ENCODE measurements at places on chromosomes 13 and 19. TPM values are rescaled to one million over a fixed set of nuclear protein-coding genes. Genes with fewer than 3 reads are reported as not detected.
A peak's percentile ranks its signal among the peaks of the same experiment; 100 is the strongest.

DNA sequence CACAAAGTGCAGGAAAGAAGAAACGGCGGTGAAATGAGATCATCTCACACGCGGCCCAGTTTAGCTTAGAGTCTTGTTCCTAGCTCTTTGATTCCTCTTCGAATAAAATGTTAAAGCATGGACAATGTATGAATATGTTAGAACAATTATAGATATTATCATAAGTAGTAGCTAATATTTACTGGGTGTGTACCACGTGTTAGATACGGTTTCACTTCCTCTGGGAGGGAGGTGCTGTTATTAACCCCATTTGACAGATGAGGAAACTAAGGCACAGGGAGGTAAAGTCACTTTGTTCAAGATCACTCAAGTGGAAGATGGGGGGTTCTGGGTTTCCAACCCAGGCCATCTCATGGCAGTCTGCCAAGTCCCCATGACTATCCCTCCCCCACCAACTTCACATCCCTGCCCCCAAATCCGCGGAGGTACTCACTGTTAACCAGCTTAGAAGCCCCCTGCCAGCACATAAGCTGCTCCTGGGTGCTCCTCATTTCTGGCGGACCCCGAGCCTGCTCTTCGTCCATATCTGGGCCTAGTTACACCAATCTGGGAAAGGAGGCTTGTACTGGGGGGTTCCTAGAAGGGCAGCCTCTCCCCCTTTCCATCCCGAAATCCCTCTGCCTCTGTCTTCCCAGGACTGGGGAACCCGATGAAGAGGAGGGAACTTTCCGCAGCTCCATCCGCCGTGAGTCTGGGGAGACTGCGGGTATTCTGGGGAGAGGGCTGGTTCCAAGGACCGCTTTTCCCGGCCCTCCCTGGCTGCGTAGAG lies 1.0 kb upstream of the FXYD7 start:
- no peak for DNase-seq

DNA sequence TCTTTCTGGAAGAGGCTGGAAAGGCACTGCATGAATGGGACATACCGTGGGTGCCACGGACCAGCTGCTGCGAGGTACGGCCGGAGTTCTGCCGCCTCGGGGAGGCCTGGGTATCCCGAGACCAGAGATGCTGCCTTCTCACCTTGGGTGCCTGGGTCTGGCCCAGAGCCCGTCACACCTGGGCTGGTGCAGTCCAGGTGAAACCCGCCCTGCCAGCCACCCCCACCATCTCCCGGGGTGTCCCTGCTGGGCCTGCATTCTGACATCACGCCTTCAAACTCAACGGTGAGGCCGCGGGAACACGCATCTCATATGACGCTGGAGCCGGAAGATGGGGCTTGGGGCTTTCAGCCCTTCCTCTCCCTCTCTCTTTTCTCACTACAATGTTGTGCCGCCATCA lies 98.0 kb downstream of the GADD45B start:
- no peak for DNase-seq

DNA sequence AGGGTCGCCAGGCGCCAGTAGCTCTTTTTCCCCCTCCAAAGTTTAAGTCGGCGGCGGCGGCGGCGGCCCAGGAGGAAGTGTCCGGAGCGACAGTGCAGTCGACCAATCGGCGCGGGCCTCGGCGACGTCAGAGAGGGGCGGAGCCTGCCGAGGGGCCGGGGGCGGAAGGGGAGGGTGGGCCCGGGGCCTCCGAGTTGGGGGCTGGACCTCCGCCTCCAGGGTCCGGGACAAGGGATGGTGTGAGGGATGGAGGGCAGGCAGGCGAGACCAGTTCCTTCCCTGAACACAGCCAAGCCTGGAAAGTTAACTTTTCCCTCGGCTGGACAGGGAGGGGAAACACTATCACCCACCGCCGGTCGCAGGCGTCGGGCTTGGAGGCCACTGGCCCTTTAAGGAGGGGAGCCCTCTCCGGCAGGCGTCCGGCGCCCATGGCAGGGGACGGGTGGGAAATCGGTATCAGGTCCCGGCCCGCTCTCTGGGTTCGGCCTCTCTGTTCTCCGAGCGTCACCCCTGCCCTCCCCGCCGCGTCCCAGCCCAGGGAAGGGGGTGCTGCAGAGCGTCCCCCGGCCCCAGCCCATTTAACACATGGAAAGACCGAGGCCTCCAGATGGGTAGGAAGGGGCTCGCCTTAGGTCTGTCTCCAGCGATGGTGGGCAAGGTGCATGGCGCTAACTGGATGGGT lies at the start of gene PRKD2:
Gene PRKD2, minus strand, starts transcription at position 81 of the 682 bp plus-strand sequence. CDS start 744 bp downstream, outside the sequence.
- DNase-seq, result peak; percentile 76

DNA sequence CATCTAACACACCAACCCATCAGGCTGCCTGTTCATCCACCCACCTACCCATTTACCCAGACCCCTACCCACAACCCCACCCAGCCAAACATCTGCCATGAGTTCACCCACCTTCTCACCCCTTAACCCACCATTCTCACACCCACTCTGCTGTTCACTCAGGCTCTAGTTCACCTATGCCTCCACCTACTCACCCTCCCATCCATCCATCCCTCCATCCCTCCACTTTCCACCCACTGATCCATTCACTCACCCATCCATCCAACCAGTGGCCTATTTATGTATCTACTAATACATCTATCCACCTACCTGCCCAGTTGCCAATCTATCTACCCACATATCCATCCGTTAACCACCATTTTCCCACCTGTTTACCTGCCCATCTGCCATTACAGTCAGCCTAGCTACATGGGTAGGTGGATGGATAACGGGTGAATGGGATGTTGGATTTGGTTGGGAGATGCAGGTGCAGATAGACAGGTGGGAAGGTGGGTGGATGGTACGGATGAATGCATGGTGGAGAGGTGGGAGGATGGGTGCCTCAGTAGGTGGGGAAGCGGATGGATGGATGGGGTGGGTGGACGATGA lies 5.3 kb downstream of the MYBPC2 start:
- no peak for DNase-seq

DNA sequence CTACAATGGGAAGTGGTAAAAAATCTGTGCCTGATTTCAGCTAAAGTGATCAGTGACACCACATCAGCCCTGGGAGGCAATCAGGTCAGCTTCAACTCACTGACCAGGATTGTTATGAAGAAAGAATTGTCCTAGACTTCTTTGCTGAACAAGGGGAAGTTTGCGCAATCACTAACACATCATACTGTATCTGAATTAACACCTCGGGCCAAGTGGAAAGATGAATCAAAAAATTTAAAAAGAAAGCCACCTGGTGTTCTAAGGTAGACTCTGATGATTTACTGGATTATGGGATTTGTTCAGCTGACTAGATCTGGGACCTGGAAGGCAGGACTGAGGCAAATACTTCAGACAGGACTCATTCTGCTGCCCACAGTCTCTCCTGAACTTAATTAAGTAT lies 161.8 kb downstream of the DIAPH3 start:
- DNase-seq, result no peak

GRCh38 chr13:98827449-98827848 lies 75.0 kb upstream of the SLC15A1 start:
- no peak for DNase-seq

GRCh38 chr13:30810801-30811200 lies 75.5 kb downstream of the ALOX5AP start:
- DNase-seq, result no peak

- no peak for DNase-seq
These were observed 2.7 kb downstream of the GPR4 start for GRCh38 chr19:45599286-45599685.

DNA sequence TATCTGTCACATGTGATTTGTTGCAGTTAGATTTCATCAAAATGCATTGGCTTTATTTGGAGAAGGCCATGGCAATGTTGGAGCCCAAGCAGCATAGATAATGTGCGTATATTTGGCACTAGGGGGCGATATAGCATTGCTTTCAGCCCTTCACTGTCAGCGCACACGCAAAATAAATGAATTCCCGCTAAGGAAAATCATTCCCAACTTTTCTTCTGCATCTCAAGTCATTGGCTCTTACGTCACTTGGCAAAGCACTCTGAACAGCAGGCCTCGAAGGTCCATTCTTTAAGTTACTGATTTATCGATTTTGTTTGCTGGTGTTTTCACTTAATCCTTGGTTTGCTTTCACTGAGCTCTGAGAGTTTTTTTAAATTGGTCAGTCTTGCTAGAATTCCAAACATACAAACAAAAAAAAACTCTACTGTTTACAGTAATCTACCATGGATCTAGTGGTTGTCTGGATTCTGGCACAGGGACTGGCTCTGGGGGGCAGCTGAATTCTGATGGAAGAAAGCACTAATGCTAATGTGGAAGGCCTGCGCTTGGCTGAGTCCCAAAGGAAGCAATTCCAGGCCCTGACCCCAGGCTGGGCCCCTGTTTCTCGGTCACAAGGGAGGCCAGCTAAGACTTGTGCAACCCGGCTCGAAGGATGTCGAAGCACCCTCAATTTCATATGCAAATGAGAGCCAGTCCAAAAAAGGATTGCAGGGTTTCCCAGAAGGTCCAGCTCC lies 97.7 kb upstream of the IPO5 start:
- DNase-seq, result no peak

GRCh38 chr19:18282788-18283141 lies 1.3 kb upstream of the JUND start:
- DNase-seq, result no peak

DNA sequence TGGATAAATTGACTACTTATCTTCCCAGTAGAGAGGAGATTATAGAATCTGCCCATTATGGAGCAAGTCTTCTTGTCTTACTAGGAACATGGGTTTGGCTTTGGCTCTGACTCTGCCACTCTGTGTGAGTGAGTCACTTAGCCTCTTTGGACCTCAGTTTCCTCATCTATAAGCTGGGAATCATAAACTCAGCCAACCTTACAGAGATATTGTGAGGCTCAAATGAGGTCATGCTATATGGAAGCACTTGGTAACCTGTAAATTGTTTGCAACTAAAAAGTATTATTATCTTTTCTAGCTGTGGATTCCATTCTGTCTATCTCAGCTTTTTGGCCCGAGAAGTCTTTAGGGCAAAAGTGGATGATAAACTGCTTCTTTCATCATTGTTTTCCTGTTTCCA lies 186.8 kb upstream of the TSC22D1 start:
- DNase-seq, result no peak

- DNase-seq, result no peak
These were observed 29.1 kb upstream of the HOMER3 start for GRCh38 chr19:18969931-18970659.

- no peak for DNase-seq
These were observed 13.0 kb downstream of the YIPF2 start for GRCh38 chr19:10915130-10916091.

DNA sequence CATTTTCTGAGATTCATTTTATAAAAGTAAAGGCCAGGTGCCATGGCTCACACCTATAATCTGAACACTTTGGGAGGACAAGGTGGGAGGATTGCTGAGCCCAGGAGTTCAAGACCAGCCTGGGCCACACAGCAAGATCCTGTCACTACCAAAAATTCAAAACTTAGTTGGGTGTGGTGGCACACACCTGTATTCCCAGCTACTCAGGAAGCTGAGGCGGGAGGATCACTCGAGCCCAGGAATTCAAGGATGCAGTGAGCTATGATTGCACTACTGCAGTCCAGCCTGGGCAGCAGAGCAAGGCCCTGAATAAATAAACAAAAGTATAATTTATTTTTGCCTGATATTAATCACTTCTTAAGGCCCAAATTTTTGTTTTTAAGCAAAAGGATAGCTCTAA lies 40.5 kb downstream of the DHRS12 start:
- no peak for DNase-seq

DNA sequence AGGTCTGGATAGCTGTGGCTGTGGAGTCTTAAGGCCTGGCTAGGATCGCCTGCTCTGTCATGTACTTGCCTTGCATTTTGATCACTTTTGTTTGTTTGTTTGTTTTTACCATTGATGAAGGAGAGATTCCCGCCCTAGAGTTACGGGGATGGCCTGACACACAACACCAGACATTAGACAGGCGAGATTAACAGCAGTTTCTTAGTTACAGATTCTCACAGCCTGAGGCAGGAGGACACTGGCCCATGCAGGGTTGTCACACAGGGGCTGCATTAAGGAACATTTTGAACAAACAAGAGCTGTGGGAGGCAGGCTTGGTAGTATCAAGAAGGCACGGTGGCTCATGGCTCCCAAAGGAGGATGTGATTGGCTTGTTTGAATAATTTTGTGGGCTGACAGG lies 291.8 kb downstream of the HS6ST3 start:
- no peak for DNase-seq

GRCh38 chr19:1748115-1748872 lies 5.0 kb upstream of the ONECUT3 start:
- DNase-seq, result no peak

GRCh38 chr19:47306303-47306702 lies 3.4 kb upstream of the C5AR1 start:
- DNase-seq, result no peak

DNA sequence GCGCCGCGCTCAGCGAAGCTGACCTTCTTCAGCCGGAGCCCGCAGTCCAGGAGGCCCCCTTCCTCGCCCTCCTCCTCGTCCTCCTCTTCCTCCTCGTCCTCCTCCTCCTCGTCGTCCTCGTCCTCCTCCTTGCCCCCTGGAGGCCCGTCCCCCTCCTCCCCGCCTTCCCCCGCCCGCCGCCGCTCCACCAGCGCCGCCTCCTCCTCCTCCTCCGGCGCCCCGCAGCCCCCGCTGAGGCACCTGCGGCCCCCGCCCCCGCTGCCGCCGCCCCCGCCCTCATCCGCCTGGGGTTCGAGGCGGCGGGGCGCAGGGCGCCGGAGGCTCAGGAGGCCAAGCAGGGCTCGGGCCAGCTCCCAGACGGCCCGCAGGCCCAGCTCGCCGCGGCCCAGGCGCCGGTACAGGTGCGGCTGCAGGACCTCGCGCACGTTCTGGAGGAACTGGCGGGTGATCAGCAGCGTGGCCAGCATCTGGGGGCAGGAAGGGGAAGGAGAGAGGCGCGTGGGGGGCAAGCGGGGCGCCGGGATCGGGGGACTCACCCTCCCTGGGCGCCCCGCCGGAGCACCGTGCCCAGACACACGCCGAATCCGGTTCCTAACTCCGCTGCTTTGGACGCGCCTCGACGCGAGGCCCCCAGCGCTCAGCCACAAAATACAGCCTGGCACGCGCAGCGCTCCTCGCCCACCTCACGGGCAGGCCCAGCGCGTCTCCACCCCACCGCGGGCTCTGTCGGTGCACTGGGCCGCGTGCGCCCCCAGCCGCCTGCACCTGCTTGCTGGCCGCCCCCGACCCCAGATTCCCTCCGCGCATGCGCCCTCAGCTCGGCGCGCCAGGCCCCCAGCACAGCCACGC lies 5.9 kb downstream of the ANO8 start:
- no peak for DNase-seq

Gene GNA15
- 5.2 TPM for total RNA-seq

Gene TJP3
- not detected for total RNA-seq

Gene FCGBP
- 11.4 TPM for total RNA-seq

Gene TLE6
- total RNA-seq, result 0.91 TPM

Gene ZNF507
- 39.0 TPM for total RNA-seq

Gene C5AR1
- total RNA-seq, result 3.7 TPM

Gene CFAP97D2
- 1.6 TPM for total RNA-seq

Gene RFPL4A
- total RNA-seq, result not detected

Gene ZNF681
- 2.9 TPM for total RNA-seq

Gene C5AR2
- 1.7 TPM for total RNA-seq

Gene SYMPK
- 101 TPM for total RNA-seq
